ENCODE measurements at places on chromosomes 3 and 15. TPM values are rescaled to one million over a fixed set of nuclear protein-coding genes. Genes with fewer than 3 reads are reported as not detected.

DNA sequence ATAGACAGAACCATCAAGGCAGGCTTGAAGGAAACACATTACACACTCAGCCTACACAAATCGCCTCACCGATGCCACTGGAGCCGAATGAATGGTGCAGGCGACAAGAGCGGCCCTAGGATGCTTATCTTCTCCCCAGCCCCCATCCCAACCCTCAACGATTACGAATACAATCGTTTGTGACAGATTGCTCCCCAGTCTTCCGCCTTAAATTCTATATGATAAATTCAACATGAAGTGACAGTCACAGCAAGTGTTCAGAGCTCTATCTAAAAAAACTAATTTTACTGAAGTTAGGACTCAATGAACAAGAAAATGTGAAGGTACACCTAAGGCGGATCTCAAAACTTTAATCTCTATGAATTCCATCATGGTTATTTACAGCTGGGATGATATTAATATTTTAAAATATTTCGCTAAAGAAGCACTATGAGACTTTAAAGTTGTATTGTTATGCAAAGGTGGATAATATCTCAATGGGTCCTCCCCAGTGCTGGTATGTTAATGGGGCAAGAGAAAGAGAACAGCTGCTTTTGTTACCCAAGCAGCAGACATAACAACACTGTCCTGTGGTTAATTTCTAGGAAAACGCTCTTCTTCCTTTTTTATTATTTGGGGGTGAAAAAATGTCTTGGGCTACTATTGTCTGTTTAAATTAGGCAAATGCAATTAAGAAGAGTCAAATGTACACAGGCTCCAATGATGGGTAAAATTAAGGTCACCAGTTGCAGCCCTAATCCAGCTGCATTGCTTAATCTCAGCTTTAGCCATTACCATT lies 147.6 kb upstream of the NR2F2 start:
- H3K27ac ChIP-seq: no peak overlapping the region
- no peaks in the 10 kb centered on the region for H3K36me3 ChIP-seq
- no peak for DNase-seq

DNA sequence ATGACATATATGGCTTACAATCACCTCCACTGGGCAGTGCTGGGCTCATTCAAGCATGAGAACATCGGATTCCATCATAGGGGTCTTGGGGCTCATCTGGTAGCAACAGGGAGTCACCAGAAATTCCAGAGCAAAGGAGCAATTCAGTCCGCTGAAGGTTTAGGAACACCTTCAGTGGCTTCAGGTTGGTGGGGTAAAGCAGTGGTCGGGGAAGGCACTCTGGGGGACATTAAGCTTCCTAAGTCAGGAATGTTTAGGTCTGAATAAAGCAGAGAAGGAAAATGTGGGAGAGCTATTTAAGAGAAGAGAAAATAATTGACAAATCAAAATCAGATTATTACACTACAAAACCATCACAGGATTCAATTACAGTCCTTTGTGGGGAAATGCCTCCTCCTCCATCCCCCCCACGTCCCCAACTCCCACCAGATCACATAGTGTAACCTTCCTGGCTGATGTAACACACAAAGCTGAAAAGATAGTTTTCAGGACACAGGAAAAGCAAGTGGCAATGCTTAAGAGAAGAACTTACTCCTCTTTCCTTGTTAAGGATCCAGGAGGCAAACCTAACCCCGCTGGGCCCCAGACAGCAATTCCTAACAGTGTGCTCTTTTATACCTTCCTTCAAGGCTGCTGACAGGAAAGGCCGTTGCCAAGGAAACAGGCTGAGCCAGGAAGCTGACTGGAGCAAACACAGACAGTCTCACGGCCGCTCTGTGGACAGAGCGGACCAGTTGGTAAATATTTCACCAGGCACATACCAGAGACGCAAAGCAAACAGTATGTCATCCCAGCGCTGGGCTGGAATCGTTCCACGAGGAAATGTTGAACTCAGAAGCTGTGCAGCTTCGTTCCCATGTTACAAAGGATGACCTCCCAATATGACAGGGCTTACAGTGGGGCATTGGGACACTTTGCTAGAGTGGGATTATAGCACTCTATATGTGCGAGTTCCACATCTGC lies 57.5 kb upstream of the LMCD1 start:
- H3K4me1 ChIP-seq: peaks cover 27% of the 10 kb centered on the region
- H3K36me3 ChIP-seq: no peaks in the 10 kb centered on the region

- H3K4me1 ChIP-seq: no peaks in the 10 kb centered on the region
- no peak for DNase-seq
- H3K27ac ChIP-seq: no peak overlapping the region
- no peaks in the 10 kb centered on the region for H3K27me3 ChIP-seq
- H3K36me3 ChIP-seq: peaks cover 39% of the 10 kb centered on the region
Measured at GRCh38 chr3:136604961-136605360, 147.2 kb downstream of the STAG1 start.

- peaks cover 16% of the 10 kb centered on the region for H3K36me3 ChIP-seq
- no peak overlapping the region for H3K4me3 ChIP-seq
- no peak for DNase-seq
Measured at GRCh38 chr3:172241405-172241804, 202.0 kb downstream of the FNDC3B start.

- DNase-seq: no peak
- H3K36me3 ChIP-seq: no peaks in the 10 kb centered on the region
- no peaks in the 10 kb centered on the region for H3K27me3 ChIP-seq
- peaks cover 10% of the 10 kb centered on the region for H3K4me1 ChIP-seq
- no peak overlapping the region for H3K27ac ChIP-seq
Measured at GRCh38 chr3:120180731-120181412, 86.6 kb upstream of the GSK3B start.

GRCh38 chr3:115095236-115095635 lies 51.9 kb downstream of the ZBTB20 start:
- no peak overlapping the region for H3K27ac ChIP-seq
- H3K36me3 ChIP-seq: no peaks in the 10 kb centered on the region
- no peak overlapping the region for H3K4me3 ChIP-seq
- peaks cover 5% of the 10 kb centered on the region for H3K4me1 ChIP-seq
- no peak for DNase-seq
- no peaks in the 10 kb centered on the region for H3K27me3 ChIP-seq

DNA sequence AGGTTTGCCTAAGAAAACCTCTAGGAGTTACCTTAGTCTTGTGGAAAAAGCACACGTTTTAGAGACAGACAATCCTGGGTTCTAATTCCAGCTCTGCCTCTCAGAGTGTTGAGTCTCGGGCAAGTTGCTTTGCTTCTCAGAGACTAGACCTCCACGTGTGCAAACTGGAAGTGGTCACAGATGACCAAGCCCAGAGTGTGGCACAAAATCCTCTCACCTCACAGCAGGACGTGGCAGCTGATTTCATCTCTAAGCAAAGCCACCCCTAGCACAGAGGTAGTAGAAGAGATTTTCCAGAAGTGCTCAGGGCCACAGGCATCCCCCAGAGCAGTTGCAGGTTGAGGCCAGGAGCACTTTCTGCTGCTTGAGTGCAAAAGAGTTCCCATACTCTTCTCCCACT lies 79.2 kb downstream of the CD47 start:
- DNase-seq: no peak
- no peaks in the 10 kb centered on the region for H3K36me3 ChIP-seq
- peaks cover 3% of the 10 kb centered on the region for H3K4me1 ChIP-seq
- no peak overlapping the region for H3K27ac ChIP-seq
- H3K27me3 ChIP-seq: no peaks in the 10 kb centered on the region
- H3K4me3 ChIP-seq: no peak overlapping the region

GP9 gene
- polyA plus RNA-seq: 2.7 TPM

CLDN16 gene
- polyA plus RNA-seq: 0.04 TPM

FBXW12 gene
- 0.41 TPM for polyA plus RNA-seq

SPRED1 gene
- 41.7 TPM for polyA plus RNA-seq

All from left lung (tissue), 14 donors.